Activated B cell treated with CpG ODN at 0.5 μM for 24 hours (primary cell): ENCODE measurements at places on chromosomes 7 and 10. TPM values are rescaled to one million over a fixed set of nuclear protein-coding genes. Genes with fewer than 3 reads are reported as not detected.

Gene ADAM22
- total RNA-seq: 0.71 and 0.88 TPM in 2 replicates

Gene PRSS37
- not detected in 2 replicates for total RNA-seq

Gene UTF1
- total RNA-seq: not detected in 2 replicates

Gene LGI1
- not detected in 2 replicates for total RNA-seq

Gene NME8
- total RNA-seq: not detected in 2 replicates

Gene KLF6
- 134 and 151 TPM in 2 replicates for total RNA-seq
